NCI-H1092 (cell line): ENCODE measurements at places on chromosomes 12 and 14.

DNA sequence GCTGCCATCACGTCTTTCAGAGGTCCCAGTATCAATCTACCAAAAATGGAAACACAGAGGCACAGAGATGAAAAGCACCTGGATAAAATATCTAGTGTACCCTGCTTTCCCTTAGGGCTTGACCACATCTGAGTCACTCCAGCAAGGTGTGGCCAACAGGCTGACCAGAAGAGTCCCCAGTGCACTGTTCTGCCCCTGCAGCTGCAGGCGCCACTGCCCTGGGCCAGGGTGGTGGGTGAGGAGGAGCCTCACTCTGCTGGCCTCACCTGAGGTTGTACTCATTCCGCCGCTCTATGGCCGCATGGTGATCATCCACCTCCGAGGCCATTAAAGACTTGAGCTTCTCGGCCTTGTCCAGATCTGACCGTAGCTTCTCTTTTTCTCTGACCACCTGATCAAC is 60.4 kb downstream of the NIN start:
- no peak for DNase-seq

DNA sequence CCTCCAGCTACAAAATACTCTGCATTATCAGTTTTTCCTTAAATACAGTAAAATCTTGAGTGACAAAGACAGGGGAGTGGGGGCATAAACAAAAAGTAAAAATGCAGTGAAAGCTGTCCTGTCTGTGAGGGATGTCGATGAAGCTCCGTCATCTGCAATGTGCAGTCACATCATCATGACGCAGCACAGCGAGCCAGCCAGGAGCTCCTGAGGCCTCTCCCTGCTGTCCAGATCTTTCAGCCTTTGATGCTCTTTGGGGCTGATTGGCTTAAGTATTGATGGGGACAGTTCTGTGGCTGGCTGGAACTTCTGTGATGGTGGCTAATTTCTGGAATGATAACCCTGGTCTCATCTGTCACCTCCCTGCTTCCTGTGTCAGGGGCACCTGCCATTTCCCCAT is 54.6 kb upstream of the TRAF3 start:
- no peak for DNase-seq

- no peak for DNase-seq
These were observed 305.0 kb upstream of the DIO3 start for GRCh38 chr14:101256266-101256665.

DNA sequence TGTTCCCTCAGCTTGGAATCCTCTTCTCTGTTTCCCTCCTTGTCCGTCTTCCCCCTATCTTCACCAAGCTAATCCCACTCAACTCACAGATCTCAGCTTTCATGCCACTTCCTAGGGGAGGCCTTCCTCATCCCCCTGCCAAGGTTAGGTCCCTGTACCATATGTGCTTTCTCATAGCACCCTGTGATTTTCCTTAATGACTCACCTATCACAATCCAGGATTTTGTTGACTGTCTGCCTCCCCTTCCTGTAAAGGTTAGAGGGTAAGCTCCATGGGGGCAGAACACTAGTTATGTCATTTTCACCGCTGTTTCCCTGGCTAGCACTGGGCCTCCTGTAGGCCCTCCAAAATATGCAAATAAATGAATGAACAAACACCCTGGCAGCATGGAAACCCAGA is 57.6 kb downstream of the CRADD start:
- no peak for DNase-seq

- DNase-seq = no peak
These were observed 40.6 kb downstream of the ZDHHC17 start for GRCh38 chr12:76804435-76804976.

GRCh38 chr12:8827551-8828256 is 5.3 kb downstream of the A2ML1 start:
- DNase-seq = no peak

GRCh38 chr12:91804533-91804932 is 341.1 kb downstream of the BTG1 start:
- DNase-seq = no peak

- no peak for DNase-seq
These were observed 345.0 kb downstream of the LRIG3 start for GRCh38 chr12:58575256-58575655.

GRCh38 chr12:69756088-69756755 is 17.6 kb downstream of the RAB3IP start:
- DNase-seq = no peak

- no peak for DNase-seq
These were observed 37.7 kb upstream of the GXYLT1 start for GRCh38 chr12:42182394-42182793.

DNA sequence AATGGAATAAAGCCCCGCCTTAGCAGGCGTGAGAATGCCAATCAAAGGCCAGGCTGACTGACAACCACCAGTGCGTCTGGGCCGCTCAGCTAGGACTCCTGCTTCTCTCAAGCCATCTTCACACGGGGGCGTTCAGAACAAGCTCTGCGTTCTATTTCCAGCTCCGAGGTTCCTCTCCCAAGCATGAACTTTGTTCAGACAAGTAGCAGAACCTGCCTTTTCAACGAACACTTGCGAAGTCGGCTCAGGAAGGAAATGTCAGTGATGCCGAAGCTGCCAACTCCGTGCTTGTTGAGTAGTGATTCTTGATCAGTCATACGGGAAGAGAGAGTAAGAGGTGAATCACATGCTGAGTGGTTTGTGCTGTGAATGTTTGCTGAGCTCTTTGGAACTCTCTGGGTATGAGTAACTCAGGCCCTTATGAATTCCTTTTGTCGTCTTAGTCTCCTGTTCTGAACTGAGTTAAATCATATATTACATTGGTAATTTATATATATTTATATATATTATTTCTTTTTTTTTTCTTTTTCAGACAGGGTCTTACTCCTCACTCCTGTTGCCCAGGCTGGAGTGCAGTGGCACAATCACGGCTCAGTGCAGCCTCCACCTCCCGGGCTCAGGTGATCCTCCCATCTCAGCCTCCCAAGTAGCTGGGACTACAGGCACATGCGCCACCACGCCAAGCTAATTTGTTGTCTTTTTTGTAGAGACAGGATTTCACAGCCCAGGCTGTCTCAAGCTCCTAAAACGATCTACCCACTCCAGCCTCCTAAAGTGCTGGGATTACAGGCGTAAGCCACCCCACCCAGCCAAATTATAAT is 29.4 kb upstream of the BCL7A start:
- no peak for DNase-seq

DNA sequence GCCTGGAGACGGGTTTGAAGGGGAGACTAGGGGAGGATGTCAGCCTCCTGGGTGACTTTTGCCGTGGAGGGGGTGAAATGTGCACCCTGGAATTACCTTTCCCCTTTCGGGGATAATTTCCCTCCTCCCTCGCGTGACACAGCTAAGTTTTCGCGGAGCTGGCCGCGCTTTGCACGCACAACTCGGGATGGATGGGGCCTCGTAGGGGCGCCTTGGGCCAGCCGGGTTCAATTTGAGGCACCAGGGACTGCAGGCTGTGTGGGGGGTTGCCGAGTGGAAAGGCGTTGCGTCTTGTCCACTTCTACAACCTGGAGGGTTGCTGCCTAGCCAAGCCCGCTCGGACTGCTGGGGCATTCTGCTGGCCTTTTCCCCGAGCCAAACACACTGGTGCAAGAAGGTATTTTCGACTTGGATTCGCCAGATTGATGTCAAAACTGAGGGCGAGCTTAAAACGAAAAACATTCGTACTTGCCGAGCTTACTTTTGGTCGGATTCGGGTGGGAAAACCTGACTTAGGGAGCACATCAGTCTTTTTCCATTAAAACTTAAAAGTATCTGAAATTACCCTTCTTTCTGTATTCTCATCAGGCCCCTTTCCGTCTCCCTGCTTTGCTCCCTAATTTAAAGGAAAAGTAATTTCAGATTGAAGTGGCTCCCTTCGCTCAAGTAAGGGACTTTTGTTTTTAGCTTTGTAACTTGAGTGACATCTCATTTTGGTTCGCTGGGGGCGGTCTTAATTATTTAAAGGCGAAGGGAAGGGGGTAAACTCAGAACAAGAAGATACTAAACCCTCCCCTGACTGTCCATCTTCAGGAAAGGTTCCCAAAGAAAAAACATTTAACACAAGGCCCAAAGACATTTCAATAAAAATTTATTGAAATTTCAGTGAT is 14.3 kb downstream of the TBX3 start:
- DNase-seq = no peak

- no peak for DNase-seq
These were observed 288.4 kb downstream of the FBXL14 start for GRCh38 chr12:1305791-1306500.

DNA sequence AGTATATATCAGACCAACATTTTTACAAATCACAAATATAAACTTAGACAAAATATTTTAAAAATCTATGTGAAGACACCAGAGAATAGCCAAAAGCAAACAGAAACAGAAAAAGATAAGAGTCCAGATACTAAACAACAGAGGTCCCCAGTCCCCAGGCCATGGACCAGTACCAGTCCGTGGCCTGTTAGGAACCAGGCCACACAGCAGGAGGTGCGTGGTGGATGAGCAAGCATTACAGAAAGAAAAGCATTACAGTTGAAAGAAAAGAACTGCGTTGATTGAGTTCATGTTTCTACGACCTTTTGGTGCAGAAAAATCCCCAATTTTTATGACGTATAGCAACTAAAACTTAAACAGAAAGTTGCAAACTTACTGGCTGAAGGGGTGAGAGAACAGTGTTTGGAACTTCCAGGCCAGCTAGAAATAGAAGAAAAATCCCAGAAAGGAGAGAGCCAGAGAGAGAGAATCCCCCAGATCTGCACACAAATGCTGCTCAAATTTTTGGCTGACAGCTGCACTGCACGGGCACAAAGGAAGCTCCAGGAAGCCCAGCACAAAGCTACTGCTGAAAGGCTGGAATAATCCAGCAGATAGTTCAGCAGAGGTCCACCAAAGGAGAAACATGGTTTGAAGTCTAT is 159.6 kb upstream of the C14orf180 start:
- DNase-seq = no peak
